ENCODE measurements at places on chromosomes 6 and 20. TPM values are rescaled to one million over a fixed set of nuclear protein-coding genes. Genes with fewer than 3 reads are reported as not detected.

CNKSR3 gene
- total RNA-seq, result 13.0 TPM

CDH4 gene
- 10.3 TPM for total RNA-seq

SYNDIG1 gene
- 1.4 TPM for total RNA-seq

GSTA4 gene
- total RNA-seq, result 8.4 TPM

FRK gene
- 2.0 TPM for total RNA-seq

CYP39A1 gene
- total RNA-seq, result not detected

TINAG gene
- total RNA-seq, result 0.14 TPM

NFYA gene
- 11.7 TPM for total RNA-seq

TRIM40 gene
- not detected for total RNA-seq

CD24 gene
- 374 TPM for total RNA-seq

GPSM3 gene
- total RNA-seq, result 0.36 TPM

TLDC2 gene
- total RNA-seq, result not detected

UQCC2 gene
- total RNA-seq, result 87.8 TPM

FBXO9 gene
- 31.9 TPM for total RNA-seq

SYCP2 gene
- total RNA-seq, result 0.29 TPM

SLA2 gene
- 0.08 TPM for total RNA-seq

CCR6 gene
- total RNA-seq, result not detected

EIF6 gene
- 415 TPM for total RNA-seq

CLPSL1 gene
- total RNA-seq, result not detected

FAM184A gene
- total RNA-seq, result not detected

CYP21A2 gene
- total RNA-seq, result not detected

KIF6 gene
- 0.18 TPM for total RNA-seq

PTCRA gene
- not detected for total RNA-seq

C6orf15 gene
- total RNA-seq, result 0.07 TPM

HLA-DQB2 gene
- not detected for total RNA-seq

MUC21 gene
- not detected for total RNA-seq

GJA1 gene
- 65.5 TPM for total RNA-seq

SRC gene
- 113 TPM for total RNA-seq

TTI1 gene
- 22.8 TPM for total RNA-seq

IYD gene
- total RNA-seq, result 0.18 TPM

SLC22A16 gene
- total RNA-seq, result not detected

LRFN2 gene
- total RNA-seq, result not detected

HSF2 gene
- 5.7 TPM for total RNA-seq

GTF3C6 gene
- total RNA-seq, result 115 TPM

EYS gene
- 0.06 TPM for total RNA-seq

TPBG gene
- total RNA-seq, result 30.0 TPM

RSPH4A gene
- 0.14 TPM for total RNA-seq

COL21A1 gene
- 0.56 TPM for total RNA-seq

HEY2 gene
- not detected for total RNA-seq

KIF13A gene
- total RNA-seq, result 20.4 TPM

PCK1 gene
- total RNA-seq, result 0.13 TPM

PHACTR2 gene
- 3.4 TPM for total RNA-seq

CNR1 gene
- 2.0 TPM for total RNA-seq

SS18L1 gene
- total RNA-seq, result 5.2 TPM

CLIC1 gene
- total RNA-seq, result 454 TPM

TTK gene
- total RNA-seq, result 19.0 TPM

EMILIN3 gene
- total RNA-seq, result 0.51 TPM

HTR1E gene
- not detected for total RNA-seq

ATP6V1G2 gene
- total RNA-seq, result 0.78 TPM

PARD6B gene
- 4.5 TPM for total RNA-seq

SIRPD gene
- not detected for total RNA-seq

HSPA1L gene
- total RNA-seq, result 1.4 TPM

TNFRSF6B gene
- total RNA-seq, result 0.78 TPM

MAK gene
- 0.11 TPM for total RNA-seq

PACSIN1 gene
- 0.06 TPM for total RNA-seq

Measured in A549 treated with dexamethasone at 1 μM for 4 hours (cell line).